ENCODE measurements at places on chromosomes 5 and 9. TPM values are rescaled to one million over a fixed set of nuclear protein-coding genes. Genes with fewer than 3 reads are reported as not detected.

The DIRAS2 gene
- not detected for total RNA-seq

The TERT gene
- total RNA-seq: not detected

The ECSCR gene
- not detected for total RNA-seq

The SHOC1 gene
- 0.09 TPM for total RNA-seq

The GFRA3 gene
- total RNA-seq: not detected

The PHF24 gene
- total RNA-seq: not detected

The ZDHHC11B gene
- total RNA-seq: 0.17 TPM

The HK3 gene
- total RNA-seq: not detected

The PCDHB13 gene
- total RNA-seq: 4.7 TPM

The FRMD3 gene
- total RNA-seq: 0.28 TPM

The SH3GL2 gene
- not detected for total RNA-seq

The ANKRD18B gene
- total RNA-seq: 12.5 TPM

Measured in MCF 10A (cell line).